ENCODE measurements at places on chromosomes 2 and 18.

DNA sequence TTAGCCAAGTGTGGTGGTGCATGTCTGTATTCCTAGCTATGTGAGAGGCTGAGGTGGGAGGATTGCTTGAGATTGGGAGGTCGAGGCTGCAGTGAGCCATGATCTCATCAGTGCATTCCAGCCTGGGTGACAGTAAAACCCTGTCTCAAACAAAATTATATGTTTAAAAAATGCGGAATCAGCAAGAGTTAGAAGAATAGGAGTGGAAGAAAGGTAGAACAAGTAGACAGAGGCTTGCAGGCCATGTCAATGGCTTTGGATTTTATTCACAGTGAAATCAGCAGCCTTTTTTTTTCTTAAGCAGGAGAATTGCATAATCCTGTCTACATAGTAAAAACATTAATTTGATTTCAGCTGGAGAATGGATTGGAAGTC, 7.8 kb upstream of the MTLN start:
- no peak for DNase-seq

DNA sequence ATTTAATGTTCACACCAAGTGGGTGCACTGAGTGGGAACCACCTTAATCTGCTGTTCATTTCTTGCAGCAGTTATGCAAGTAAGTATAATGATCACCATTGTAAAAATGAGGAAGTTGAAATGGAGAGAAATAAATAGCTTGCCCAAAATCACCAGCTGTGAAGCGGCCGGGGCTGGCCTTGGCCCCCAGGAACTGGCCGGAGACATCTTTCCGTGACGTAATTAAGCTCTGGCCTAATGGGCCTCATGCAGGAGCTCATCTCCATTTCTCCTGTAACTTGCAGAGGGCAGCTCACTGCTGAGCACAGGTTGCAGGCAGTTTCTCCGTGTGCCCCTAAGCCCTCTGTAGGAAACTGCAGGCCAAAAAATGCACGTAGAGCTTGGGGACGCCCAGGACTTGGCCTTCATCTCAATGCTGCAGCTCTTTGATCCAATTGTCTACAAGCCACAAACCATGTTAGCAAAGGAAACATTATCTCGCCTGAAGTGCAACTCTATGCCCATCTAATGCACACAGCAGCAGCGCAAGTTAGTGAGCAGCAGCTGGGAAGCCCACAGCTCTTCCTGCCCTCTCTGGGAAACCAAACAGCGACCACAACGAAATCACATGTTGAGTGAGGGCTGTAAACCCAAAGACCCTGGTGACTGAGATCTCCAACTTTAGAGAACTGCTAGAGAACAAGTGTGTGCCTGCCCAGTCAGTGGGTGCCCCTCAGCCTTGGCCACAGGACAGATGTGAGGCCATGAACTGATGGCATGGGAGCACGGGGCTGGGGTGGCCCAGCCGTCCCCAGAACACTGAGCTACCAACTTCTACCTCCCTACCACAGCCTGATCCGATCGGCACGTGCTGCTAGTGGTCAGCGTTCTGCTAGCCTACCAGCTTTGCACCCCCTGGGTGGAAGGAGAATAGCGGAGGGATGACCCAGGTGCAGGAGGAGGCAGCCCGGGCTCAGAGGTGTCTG, 28.8 kb downstream of the APCDD1 start:
- DNase-seq = no peak

- no peak for DNase-seq
These were observed 255.4 kb downstream of the ALPK2 start for GRCh38 chr18:58373481-58373880.

DNA sequence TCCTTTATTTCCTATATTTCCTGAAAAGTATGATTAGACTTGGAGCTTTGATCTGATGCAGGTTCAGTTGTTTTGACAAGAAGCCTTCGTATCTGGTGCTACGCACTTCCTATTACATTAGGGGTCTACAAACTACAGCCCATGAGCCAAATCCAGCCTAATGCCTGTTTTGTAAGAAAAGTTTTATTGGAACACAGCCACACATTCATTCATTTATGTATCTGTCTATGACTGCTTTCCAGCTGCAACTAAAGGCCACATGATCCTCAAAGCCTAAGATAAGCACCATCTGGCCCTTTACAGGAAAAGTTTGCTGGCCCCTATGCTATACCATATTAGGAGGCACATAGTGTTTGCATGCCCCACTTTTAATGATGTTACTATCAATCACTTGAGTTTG, 26.0 kb downstream of the EIF2AK3 start:
- DNase-seq = no peak

GRCh38 chr2:164151522-164151921, 415.7 kb upstream of the FIGN start:
- DNase-seq = no peak

DNA sequence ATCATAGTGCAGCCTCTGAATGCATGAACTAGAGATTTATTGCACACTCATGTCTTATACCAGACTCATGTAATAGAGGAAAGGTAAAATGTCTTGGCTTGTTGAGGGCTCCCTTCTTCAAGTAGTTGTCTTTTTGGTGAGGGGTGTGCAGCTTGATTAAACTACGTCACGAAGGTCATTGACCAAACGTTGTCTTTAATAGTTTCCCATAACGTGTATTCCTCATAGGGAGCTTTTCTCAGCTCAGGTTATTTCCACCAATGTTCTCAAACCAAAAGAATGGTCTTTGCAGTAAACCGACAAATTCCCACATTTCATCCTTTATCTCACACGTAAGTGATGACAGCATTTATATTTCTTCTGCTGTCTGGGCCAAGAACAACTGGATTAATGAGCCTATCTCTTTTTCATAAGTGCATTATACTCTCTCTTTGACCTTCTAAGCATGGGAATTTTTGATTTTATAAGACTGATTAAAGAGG, 547.7 kb upstream of the ZEB2 start:
- DNase-seq = no peak

DNA sequence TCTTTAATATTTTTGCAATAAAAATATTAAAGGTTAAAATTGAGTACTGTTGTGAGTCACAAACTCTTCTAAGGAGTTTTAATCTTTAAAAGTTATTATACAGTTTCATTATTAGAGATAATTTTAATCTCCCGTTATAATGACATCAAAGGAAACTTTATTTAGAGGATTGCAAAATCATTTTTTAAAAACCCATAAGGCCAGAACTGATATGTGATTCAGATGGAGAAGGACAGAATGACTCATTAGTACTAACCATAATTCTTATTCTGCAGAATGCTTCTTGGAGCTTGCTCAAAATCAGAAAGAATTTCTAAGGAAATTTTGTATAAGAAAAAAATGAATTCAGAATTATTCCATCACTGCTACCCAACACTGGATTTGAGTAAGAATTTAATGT, 12.5 kb upstream of the HNRNPLL start:
- DNase-seq = no peak

GRCh38 chr2:47905386-47906156, 727 bp downstream of the FBXO11 start:
- DNase-seq = no peak

- no peak for DNase-seq
These were observed 68.6 kb downstream of the ZAP70 start for GRCh38 chr2:97781981-97782380.

GRCh38 chr2:105793196-105793975, 48.7 kb downstream of the NCK2 start:
- DNase-seq = no peak

DNA sequence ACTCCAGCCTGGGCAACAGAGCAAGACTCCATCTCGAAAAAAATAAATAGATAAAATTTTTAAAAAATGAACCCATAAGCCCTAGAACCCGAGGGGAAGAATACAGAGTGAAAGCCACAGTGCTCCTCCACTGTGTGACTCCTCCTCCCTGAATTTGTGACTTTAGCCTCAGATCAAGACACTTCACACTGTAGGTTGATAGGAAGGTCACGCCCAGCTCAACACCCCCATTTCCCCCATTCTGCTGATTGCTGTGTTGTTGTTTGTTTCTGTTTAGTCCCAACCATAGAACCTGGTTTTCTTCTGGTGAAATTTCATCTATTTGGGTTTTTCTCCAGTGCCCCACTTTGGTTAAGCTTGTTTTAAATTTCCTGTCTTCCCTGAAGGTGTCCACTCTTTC, 102.2 kb downstream of the VIT start:
- DNase-seq = no peak

DNA sequence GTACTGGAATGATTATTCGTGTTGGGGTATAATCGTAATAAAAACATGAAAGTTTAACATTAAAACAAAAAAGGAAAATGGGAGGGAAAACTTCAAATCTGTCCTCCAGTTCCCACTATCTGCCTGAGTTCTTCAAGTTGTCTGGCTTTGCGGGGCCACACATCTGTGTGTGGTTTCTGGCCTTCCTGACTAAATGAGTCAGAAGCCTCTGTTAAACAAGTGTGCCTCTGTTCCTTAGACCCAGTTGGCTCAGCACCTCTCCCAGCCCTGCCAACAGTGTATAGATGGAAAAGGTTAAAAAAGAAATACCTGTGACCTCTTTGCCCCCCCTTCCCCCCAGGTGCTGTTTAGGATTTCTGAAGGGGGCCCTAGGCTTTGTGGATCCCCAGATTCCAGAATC, 30.2 kb downstream of the XDH start:
- no peak for DNase-seq

DNA sequence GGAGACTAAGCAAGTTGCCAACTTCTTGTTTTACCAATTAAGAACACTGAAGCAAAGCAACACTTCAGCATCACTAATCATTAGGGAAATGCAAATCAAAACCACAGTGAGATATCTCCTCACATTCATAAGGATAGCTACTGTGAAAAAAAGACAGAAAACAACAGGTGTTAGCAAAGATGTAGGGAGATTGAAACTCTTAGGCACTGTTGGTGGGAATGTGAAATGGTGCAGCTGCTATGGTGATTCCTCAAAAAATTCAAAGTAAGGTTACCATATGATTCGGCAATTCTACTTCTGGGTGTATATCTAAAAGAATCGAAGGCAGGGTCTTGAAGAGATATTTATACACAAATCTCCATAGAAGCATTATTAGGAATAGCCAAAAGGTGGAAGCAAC, 8.6 kb upstream of the PRKD3 start:
- DNase-seq = no peak

DNA sequence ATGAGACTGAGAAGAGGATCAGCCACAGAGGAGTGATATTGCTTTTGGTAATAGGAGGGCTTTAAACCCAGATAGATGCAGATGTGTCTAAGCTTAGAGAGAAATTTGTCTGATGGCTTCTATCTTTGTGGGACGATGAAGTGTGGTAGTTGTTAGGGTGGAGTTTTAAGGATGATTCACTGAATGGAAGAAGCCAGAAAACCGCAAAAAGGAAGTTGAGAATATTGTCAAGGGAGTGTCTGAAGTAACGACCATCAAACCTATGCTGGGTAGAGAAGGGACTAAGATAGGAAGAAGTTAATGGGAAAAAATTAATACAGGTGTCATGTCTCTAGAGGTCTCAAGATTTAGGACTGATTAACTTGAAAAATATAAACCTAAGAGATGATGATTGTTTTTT, 195.6 kb upstream of the MC4R start:
- no peak for DNase-seq

DNA sequence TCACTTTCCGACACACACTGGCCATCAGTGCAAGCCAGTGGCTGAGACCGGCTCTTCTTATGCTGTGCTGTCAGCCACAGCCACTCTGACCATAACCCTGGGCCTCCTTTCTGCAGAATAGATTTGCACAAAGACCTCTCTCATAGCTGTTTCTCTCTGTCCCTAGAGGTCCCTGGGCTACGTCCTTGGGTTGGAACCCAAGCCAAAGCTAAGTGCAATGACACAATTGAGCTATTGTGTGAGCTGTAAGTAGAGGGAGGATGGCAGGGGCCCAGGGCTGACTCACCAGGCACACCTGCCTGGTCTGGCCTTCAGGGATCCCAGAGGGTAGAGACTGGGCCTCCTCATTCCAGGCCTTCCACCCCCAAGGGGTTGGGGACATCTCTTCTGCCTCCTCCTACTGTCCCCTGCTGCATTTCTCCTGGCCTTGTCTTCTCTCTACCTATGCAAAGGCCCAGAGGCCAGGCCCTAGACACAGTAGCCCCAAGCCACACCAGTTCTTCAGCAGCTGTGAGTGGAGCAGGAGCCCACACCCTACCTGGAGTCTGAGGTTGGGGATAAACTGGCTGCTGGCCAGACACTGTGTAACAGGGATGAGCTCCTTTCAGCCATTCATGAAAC, 174.6 kb downstream of the NCK2 start:
- DNase-seq = no peak

DNA sequence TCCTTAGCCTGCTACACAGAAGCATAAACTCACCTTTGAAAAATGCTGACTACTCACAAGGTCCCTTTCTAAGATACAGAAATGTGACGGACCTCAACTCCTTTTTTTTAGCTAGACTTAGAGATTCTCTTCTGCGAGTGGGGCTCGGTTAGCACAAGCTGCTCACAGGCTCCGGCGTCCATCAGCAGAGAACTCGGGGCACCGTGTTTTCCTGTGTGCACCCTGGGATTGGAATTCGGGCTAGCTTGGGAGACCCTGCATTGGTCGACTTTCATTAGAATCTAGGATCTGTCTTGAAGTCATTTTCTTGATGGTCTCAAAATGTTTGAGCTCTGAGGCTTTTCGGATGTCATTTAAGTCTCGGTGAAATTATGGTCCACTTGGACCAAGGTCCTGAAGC, 191.2 kb downstream of the GBX2 start:
- no peak for DNase-seq

- no peak for DNase-seq
These were observed 53.0 kb upstream of the LRP2 start for GRCh38 chr2:169415233-169415748.

DNA sequence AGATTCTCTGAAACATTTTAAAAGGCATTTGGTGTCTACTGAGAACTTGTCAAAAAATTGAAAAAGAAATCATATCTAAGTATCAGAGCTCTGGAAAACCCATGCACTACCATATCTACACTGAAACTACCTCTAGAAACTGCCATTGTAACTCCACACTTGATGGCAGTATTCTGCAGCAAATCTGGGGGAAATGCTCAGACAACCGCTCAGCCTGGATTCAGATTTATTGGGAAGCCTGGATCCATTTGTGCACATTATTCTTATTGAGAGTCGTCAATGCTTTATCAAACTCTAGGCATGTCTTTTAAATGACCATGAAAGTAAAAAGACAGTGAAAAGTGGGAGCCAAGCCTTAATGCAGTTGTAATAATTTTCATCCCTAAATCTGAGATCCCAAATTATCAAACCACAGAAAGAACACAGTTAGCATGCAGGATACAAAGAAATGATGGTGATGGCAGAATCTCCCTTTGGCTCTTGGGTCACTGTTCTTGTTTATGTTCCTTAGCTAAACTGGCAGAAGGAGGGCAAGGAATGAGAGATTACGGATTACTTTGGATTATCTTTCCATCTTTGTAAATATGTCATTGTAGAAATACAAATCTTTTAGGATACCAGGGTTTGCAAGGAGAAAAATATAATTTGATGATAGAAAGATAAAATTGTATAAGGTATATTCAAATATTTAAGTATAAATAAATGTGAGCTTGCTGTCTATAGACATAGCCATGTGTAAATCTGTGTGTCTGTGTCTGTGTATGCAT, 512.1 kb upstream of the SYT4 start:
- no peak for DNase-seq

DNA sequence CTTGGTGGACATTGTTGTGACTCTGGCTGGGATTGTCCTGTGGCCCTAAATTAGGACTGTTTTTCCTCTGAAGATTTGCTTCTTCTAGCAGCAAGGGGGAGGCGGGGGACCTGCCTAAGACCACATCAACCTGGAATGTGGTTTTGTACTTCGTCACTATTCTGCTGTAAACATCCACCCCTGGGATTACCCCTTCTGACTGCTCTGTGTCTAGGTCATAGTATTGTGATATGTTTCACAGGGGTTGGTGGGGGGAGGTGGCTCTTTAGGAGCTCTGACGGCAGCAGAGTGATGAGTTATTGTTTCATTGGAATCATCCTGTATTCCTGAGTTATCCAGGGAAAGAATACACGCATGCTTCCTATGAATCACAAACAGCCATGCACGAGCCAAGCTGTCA, 226.4 kb upstream of the MYT1L start:
- DNase-seq = no peak

All from stimulated activated CD8-positive, alpha-beta memory T cell treated with anti-CD3 and anti-CD28 coated beads, Interleukin-2, amount 100 ng/mL, for 1 hour (primary cell).